ENCODE measurements at places on chromosomes 7 and 10. TPM values are rescaled to one million over a fixed set of nuclear protein-coding genes. Genes with fewer than 3 reads are reported as not detected.

DNA sequence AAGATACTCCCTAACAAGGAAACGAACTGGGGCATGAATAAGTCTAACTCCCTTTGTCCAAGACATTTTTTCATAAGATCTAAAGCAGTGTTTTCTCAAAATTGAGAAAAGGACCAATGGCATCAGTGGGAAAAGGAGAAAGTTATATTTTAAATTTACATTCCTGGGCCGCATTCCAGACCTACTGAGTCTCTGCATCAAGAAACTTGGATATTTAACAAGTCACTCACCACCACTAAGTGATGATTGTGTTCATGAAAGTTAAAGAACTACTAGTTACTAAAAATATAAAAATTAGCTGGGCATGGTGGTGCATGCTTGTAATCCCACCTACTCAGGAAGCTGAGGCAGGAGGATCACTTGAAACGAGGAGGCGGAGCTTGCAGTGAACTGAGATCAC is 149.6 kb upstream of the MEOX2 start:
- DNase-seq: no peak

GRCh38 chr7:5351507-5352265 is 68.9 kb downstream of the SLC29A4 start:
- DNase-seq: no peak

DNA sequence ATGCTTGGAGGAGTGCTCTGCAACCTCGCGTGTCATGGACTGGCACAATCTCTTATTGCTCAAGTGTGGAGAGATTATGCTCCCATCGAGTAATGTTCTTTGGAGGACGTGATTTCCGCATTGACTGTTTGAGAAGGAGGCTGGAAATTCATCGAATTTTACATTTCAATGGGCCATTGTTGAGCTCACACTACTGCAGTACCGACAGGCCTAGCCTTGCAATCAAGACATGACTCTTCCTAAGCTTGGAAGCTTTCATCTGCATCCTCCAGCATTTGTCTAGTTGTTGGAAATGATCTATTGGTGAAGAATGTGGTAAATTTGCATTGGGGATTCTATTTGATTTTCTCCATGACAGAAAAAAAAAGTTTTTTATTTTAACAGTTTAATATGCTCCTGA is 156.8 kb downstream of the FZD1 start:
- DNase-seq: no peak

Gene SYT15B
- total RNA-seq: 0.06 TPM

Gene COPG2
- total RNA-seq: 53.9 TPM

Gene EVX1
- not detected for total RNA-seq

Measured in SJCRH30 (cell line).